ENCODE measurements at places on chromosomes 2 and 18.

- DNase-seq, result peak; percentile 1
Observed at GRCh38 chr2:136045835-136046570, 60.6 kb upstream of the DARS1 start.

DNA sequence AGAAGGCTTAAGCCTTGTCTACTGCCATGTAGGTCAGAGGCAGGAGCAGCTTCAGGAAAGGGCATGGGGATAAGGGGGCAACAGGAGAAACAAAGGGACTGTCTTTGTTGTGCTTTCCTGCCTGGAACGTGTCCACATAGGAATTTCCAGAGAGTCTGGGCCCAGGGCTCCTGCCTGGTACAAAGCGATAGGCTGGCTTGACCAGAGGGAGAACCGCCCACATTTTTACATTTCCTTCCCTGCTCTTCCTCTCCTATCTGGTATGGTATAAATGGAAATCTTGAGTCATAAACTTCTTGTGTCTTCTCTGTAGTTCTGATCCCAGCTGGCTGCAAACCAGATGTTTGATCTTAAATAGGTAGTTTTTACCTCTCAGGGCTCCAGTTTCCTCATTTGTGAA is 414.8 kb downstream of the HRH4 start:
- DNase-seq, result peak; percentile 11

- DNase-seq, result no peak
Observed at GRCh38 chr2:85787282-85787980, 33.6 kb downstream of the ATOH8 start.

- DNase-seq, result no peak
Observed at GRCh38 chr2:132632000-132632649, 37.9 kb downstream of the LYPD1 start.

DNA sequence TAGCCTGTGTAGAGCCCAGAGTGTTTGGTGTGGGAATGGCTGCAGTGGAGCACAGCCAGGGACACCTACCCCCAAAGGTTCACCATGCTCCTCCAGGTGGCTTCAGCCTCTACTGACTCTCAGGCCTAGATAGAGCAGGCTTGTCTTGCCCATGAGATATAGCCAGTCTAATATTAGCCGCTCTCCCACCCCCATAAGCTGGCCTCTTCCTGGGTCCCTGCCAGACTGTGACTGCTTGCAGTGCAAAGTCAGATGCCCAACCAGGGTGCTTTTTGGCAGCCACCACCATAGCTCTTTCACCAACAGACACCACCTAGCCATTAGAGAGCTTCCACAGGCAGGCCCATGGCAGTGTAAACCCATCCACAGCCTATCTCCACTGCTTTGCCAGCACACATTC is 405.3 kb downstream of the MBD2 start:
- DNase-seq, result no peak

GRCh38 chr2:16404551-16405300 is 260.9 kb downstream of the CYRIA start:
- no peak for DNase-seq

DNA sequence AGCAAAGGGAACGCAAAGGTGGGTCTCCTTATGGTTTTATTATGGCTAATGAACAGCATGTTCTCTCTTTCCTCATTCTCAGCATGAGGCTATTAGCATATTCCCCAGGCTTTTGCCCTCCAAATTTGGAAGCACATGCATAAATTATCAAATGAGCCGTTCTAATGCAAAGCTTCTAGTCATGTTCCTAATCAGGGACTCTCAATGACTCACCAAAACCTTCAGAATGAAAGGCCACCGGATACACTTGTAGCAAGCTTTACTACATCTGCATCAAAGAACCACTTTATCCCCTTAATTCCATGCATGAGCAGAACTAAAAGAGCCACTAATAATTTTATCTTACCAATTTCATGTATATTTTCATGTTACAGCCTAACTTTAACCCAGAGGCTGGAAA is 310.5 kb downstream of the LRATD1 start:
- DNase-seq, result peak; percentile 17

DNA sequence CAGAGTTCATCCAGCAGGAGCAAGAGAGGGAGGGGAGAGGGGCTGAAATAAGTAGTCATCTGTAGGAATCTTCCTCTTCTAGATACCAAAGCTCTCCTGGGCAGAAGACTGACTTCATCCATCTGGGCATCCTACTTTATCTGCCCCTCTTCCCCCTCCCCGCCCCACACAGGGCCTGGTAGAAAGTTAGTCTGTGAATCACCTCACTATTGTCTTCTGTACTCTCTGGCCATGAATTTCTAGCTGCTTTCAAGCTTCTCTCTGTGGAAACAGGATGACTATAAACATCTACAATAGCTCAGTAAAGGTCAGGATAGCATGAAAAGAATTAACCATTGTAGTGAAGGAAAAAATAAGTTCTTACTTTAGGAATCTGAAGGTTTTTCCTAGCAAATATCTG is 47.7 kb upstream of the RNU4ATAC start:
- DNase-seq, result peak; percentile 34

- peak; percentile 64 for DNase-seq
Observed at GRCh38 chr2:207482630-207483029, 47.1 kb upstream of the CREB1 start.

GRCh38 chr2:52532956-52533355 is 1234.6 kb upstream of the CHAC2 start:
- no peak for DNase-seq

GRCh38 chr18:2394684-2395083 is 176.6 kb downstream of the METTL4 start:
- no peak for DNase-seq

- DNase-seq, result peak; percentile 87
Observed at GRCh38 chr2:191626497-191627151, 51.3 kb upstream of the NABP1 start.

DNA sequence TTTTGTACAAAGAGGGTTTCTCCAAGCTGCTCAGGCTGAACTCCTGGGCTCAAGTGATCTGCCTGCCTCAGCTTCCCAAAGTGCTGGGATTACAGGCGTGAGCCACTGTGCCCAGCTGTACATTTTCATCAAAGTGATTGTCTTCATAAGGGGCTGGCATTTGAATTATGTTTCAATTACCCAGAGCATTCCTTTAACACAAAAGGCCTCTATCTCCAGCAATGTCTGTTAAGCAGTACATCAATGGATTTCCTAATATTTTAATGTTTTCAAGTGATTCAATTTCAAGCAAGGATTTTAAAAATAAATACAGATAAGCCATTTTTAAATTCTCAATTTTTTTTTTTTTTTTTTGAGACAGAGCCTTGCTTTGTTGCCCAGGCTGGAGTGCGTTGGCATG is 50.9 kb upstream of the AP1S3 start:
- no peak for DNase-seq

- no peak for DNase-seq
Observed at GRCh38 chr2:218798767-218799504, 17.0 kb downstream of the CYP27A1 start.

Measured in fibroblast of skin of abdomen (primary cell).